ENCODE measurements at places on chromosomes 6 and 20.

DNA sequence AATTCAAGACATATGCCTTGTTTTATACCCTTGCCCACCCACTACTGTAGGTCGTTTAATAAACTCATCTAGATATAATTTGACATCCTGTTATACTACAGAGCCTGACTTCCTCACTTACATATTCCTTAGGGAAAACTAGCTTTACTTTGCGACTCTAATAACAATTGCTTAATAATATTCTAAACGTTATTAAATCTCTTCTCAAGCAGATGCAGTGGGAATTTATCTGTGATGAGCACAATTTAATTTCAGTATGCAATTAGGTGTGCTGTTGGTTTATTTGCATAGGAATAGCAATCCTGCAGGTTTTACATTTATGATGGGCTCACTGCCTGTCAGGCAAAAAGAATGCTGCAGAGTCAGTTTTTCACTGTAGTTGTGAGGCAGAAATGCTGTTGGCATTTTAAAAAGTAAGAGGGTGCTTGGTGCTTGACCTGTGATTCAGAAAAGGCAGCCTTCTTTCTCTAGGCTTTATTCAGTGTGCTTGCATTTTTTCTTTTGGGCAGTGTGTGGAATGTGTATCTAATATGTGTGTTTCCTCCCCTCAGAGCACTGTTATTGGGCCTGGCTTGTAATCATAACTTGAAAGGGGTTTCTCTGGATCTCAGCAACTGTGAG lies 152.3 kb upstream of the SCGN start:
- no peak for DNase-seq

- no peak for DNase-seq
Measured at GRCh38 chr6:135212020-135212806, 31.1 kb downstream of the MYB start.

- no peak for DNase-seq
Measured at GRCh38 chr6:32803416-32803815, 13.4 kb downstream of the HLA-DOB start.

GRCh38 chr6:107061125-107062020 lies 33.4 kb downstream of the MTRES1 start:
- DNase-seq, result no peak

DNA sequence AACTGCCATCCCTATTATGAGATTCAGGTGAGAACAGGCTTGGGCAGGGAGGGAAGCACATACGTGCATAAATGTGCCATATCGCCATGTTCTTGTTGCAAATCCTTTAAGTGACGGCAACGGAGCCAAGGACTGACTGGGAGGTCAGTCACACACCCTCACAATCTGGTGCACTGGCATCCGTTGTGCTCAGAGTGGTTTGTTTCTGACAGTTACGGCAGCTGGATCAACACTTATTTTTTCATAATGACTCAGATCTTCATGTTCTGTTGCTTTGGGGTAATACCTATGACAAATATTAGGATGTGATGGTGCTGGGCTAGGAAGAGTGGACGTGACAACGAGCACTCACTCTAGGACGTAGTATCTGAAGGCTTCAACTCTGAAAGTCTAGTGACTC lies 56.2 kb upstream of the PREP start:
- no peak for DNase-seq

DNA sequence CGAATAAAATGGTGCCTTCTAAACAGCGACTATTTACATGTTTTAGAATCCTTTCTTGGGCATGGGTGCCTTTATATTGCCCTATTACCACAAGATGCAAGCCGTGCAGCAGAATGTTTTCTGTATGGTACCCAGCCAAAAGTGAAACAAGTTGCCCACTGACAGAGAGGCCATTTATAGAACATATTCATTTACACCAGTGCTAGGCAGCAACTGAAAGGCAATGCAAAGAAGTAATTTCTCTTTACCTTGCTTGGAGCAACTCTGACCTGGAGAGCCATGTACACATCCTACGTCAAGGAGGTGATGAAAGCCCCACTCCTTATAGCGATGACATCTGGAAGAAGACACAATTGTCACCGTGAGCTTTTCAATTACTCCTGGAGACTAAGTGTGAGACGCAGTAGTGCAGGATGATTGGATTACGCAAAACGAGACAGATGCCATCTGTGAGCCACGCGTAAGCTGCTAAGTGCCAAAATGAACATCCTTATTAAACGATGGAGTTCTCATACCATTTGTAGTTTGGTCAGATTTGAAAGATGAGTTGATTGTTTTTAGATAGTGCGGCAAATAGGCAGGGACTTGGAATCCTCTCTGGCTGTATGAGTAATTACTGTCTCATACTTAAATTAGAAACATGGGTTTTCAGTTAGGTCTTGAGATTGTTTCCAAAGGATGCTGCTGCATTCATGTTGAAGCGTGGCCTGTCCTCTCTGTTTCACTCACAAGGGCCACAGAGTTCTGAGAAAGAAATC lies at the start of gene TMEM244:
Gene TMEM244, minus strand, starts transcription at position 408 of the 758 bp plus-strand sequence. Its CDS starts 127 bp downstream, at position 281.
- DNase-seq, result no peak

DNA sequence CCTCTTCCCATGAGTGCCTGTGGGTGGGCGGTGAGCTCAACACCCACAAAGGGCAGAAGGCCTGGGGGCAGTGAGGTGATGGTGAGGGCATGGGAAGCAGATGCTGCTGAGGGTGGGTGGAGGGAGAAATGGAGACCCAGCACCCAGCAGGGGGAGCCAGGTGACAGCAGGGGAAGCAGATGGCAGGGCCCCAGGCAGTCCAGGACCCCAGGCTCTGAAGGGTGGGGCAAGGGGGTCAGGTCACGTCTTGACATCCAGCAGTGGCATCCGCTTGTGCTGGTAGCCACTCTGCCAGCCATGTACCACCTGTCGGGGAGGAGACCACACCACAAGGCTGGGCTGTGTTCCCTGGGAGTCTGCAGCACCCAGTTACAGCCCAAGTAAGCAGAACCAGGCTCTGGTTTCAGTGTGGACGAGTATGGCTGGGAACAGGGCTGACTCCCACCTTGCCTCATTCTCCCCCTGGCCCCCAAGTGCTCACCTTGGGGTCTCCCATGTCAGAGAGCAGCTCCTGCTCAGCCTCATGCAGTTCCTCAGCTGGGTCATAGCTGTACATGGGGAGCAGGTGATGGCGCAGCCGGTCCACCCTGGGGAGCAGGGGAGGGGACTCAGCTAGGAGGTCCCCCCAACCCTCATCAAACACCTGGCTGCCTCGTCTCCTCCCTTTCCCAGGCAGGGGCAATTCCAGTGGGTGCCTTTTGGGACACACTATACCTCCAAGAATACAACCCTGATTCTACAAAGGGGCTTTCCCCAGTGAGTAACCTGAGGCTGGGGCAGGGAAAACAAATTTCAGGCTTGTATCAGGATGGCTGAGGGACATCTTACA lies 2.0 kb downstream of the SMIM29 start:
- DNase-seq, result no peak

GRCh38 chr6:7445885-7446461 lies 56.4 kb downstream of the RIOK1 start:
- DNase-seq, result no peak

DNA sequence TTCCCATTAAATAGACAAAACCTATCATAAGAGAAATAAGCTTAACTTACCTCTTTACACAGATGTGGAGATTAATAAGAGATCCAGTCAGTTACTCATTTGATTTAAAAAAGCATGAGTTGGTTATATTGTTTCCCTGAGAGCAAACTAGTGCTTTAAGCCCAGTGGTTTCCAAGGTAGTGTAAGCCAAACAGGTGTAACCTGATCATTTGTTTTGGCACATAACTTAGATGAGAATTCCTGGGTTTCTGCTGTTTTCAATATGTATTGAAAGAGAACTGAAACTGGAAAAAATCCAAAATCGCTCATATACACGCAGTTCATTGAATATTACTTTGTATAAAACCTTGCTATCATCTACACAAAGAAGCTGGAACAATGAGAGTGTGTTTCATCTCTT lies 30.5 kb upstream of the SMIM8 start:
- no peak for DNase-seq

- no peak for DNase-seq
Measured at GRCh38 chr6:104486035-104486434, 373.7 kb downstream of the HACE1 start.

GRCh38 chr6:42993445-42993844 lies 9.1 kb downstream of the PPP2R5D start:
- DNase-seq, result no peak

GRCh38 chr6:140779991-140780596 lies 1352.6 kb upstream of the GJE1 start:
- no peak for DNase-seq
